ENCODE measurements at places on chromosomes 11 and 22.

GRCh38 chr11:44241851-44242250, 68.1 kb downstream of the ALX4 start:
- DNase-seq = no peak

- peak; percentile 54 for DNase-seq
Measured at GRCh38 chr11:32444186-32444585, 8.8 kb upstream of the WT1 start.

DNA sequence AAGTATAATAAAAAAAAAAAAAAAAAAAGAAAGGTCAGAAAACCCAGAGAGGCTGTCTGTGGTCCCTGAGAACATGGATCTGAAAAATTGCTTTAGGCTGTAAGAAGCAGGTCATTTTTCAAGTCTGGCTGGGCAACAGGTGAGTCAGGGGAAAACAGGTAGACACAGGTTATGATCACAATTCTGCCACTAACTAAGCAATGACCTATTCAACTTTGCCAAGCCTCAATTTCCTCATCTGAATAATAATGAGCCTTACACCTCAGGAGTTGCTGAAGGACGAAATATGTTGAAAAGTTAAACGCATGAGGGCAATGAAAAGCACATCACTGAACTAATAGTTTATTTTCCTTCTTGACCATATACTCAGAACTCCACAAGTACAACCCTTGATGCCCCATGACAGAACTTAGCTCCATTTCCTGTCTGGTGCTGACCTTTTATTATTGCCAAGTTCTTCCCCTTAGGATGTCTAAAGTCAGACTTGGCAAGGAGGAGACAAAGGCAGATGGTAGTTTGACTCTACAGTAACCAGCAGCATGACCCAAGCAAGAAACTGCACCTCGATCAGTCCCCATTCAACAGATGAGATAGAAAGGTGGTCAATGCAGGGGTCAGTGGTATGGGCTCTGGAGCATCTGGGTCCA, 93.6 kb downstream of the SYN3 start:
- no peak for DNase-seq

DNA sequence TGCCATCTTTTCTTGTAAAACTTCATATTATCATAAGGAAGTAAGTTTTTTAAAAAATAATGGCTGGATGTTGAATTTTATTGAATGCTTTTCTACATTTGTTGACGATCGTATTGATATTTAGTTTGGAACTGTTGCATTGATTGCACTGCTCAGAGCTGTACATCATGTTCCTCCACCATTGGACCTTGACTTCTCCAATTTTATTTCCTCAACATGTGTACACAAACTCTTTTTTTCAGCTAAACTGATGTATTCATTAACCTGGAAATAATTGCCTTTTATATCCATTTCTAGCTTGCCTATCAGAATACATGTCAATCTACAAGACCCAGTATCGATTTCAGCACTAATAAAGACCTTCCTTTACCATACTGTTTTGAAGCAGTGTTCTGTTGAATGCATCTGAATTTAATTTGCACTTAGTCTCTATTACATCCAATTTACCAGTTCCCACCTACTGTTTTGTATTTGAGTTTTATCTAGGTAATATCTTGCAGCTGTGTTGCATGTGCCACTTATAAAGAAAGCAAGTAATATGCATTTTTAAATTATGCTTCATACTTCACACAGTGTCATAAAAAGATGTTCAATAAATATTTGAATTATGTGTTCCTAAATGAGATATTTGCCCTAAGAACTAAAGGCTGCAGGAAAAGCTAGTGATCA, 5.5 kb downstream of the CEP57 start:
- DNase-seq = no peak

GRCh38 chr11:46302866-46303265, 25.4 kb downstream of the CREB3L1 start:
- DNase-seq = no peak

DNA sequence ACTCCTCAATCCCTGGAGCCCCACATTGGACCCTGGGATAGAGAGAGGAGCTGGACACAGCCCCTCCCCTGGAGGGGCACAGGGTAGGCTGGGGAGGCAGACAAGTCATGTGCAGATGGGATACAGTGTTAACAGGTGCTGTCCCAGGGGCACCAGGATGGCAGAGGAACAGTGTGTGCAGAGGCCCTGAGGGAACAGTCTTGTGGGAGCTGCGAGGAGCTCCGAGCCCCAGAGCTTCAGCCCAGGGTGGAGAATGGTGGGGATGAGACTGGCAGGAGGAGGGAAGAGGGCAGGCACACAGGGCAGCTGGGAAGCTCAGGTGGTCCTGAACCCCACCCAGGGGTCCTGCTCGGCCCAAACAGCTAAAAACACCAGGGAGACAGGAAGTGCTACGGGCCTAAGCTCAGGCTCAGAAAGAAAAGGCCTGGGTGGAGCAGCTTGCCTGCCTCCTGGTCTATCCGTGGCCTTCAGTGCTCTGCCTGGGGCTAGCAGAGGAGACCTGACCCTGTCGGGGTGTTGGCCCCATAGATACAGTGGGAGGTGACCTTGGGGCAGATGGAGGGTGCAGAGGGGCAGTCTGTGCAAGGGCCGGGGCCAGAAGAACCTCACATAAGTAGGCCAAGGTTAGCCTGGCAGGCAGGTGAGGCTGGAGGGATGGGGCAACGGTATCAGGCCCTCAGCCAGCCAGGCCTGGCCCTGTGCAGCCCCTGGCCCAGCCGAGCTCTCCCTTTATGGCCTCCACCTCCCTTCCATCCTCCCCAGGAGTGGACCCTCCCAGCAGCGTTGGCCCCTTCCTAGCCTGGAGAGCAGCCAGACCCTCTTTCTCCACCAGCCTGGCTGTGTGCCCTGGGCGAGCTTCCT, 15.4 kb downstream of the CAPN5 start:
- no peak for DNase-seq

DNA sequence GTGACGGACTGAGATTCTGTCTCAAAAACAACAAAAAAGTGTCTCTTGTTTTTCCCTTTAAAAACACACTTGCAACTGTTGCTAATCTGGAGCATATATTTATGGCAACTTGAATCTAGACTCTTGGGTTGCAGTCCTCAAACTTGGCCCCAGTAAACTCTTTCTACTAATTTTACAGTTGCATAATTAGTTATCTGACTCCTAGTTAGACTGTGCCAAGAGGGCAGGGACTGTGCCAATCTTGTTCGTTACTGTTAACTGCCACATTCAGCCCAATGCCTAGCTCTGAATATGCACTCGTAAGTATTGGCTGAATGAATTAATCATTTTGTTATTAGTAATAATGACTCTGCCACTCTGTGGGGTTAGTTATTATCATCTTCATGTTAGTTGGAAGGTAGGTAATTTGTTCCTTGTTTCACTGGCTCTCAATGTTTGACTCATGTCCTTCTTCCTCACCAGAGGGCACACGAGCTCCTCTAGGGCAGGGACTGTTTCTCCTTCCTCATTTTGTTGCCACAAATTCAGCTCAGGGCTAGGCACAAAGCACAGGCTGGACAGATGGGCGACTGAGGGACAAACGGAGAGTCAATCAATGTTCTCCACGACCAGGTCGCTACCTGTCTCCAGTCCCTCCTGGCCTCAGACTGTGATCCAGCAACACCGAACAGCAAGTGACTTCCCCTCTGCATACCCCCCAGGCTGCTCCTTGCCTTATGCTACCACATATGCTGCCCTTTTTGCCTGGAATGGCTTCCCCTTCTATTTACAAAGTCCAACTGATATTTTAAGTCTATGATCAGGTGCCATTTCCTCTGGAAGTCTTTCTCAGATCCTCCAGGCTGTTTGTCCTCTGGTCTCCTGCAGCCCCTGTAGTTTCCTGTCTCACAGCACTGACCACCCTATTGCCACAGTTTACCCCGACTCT, 9.0 kb downstream of the CLPB start:
- no peak for DNase-seq

DNA sequence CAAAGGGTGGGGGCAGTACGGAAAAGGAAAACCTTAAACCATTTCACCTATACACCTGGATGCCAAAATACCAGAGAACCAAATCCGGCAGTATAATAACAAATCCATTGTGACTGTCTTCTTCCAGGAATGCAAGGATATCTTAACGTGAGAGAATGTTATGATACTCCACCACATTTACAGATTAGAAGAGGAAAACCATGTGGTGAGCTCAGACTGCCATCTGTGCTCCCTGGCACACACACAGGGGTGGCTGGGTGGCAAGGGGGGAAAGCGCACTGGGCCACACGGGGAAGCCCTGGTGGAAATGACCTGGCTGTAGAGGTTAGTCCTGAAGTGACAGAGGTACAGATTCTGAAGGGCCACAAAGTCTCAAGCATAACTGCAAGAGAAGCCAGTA, 9.9 kb downstream of the EIF1AD start:
- no peak for DNase-seq

- DNase-seq = peak; percentile 55
Measured at GRCh38 chr11:31240340-31240904, 129.1 kb downstream of the DCDC1 start.

GRCh38 chr11:63012430-63012829, 3.2 kb downstream of the SLC22A8 start:
- DNase-seq = no peak

DNA sequence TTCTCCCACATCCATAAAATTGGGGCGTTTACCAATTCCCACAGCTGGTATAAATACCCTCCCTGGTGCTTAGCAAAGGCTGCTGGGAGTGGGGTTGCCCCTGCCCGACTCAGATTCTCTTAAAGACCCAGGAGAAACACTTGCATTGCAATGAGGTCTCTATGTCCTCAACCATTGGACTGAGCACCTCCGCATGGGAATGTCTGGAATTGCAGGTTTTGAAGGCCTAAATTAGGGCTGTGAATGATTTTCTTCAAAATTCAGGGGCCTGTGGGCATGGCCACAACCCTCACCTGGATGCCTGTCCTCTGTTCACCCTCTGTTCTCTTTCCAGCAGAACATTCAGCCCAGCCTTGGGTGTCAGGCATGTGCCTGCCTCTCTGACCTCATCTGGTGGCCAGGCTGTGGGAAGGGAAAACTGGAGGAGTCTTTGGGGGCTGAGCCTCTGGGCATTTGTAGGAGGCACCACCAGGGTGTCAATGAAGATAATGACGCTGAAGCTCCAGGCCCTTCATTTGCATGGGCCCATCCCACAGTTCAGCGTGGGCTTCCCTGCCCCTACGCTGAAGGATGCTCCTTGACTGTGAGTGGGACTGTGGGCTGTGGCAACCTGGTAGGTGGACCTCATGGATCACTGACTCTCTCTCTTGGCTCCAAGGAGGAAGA, 52.7 kb upstream of the MYEOV start:
- DNase-seq = no peak

DNA sequence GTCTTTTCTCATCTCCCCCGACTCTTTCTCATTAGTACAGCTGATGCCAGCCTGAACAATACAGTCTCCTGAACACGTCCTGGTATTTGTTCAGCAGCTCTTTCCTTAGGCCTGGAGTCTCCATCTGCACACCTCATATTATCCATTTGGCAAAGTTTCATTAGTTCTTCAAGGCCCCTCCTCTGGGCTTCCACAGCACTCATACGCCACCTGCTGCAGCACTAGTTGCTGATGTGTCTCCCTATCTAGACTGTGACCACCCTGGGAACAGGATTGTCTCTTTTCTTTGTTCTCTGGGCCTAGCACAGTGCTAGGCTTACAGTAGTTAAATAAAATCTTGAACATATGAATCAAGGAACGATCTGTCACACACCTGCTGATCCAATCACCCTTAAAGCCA, 17.2 kb downstream of the DCHS1 start:
- DNase-seq = no peak

GRCh38 chr11:95358511-95359340, 127.7 kb upstream of the SESN3 start:
- DNase-seq = no peak

GRCh38 chr11:11359611-11360010, 6.6 kb upstream of the CSNK2A3 start:
- no peak for DNase-seq

DNA sequence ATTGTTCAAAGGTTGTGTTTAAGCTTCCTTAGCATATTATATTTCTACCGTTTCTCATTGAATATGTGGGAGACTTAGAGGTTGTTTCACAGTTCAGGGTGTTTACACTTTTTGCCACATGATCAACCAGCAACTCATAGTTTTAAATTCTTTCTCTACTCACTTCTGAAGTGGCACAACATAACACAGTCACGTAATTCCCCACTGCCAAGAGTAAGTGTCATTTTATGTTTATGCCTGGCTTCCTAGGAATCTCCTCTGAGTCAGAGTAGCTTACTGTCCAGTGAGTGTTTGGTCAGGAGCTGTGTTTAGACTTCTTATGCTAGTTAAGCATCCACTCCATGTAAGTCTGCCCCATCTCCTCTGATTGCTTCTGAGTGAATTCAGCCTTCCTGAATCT, 520.8 kb upstream of the KIRREL3 start:
- no peak for DNase-seq

- no peak for DNase-seq
Measured at GRCh38 chr11:86741839-86742805, 58.2 kb upstream of the PRSS23 start.

Data from KBM-7 (cell line).